ENCODE measurements at places on chromosomes 16 and 17. TPM values are rescaled to one million over a fixed set of nuclear protein-coding genes. Genes with fewer than 3 reads are reported as not detected.

Gene WDR90
- 9.4 TPM for total RNA-seq

Gene ST6GALNAC1
- total RNA-seq, result not detected

Gene BCAR1
- total RNA-seq, result 91.0 TPM

Gene MILR1
- total RNA-seq, result 2.9 TPM

Gene ABCA3
- 21.9 TPM for total RNA-seq

Gene TMEM98
- 165 TPM for total RNA-seq
